ENCODE measurements at places on chromosomes 5 and 9.

DNA sequence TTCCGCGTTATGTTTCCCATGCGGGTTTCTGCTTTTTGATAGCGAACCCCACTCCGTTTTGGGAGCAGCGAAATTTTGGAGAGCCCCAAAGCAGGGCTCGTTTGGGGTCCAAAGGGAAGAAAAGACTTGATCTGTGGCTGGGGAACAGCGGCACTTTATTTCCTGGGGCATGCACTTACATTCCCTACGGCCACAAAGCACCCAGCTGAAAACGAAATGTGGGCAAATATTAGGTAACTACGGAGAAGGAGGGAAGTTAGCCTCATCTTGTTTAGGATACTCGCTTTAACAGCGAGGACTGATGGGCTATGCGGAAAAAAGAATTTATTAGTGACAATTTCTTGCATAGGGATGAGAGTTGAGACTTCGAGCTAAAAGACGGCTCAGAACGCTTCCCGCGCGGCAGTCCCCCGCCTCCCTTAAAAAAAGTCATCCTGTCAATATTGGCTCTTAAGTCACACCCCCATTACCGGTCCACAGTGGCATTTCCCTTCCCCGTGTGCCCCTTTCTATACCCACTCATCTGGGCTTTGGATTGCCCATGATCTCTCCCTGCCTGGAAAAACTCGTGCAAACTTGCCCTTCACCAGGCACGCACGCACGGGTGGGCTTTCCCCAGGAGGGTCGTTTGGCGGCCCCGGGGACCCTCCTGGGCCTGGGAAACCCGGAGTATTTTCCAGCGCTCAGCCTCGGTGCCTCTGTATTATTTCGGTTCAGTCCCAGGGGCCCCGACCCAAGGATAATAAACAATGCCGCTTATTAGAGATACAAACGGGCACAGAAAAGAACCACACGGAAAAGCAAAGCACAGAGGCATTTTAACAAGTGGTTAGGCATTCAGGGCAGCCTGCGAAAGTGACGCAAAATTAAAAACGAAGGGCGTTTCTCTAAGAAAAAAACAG is 35.8 kb upstream of the NFIB start:
- DNase-seq: no peak

DNA sequence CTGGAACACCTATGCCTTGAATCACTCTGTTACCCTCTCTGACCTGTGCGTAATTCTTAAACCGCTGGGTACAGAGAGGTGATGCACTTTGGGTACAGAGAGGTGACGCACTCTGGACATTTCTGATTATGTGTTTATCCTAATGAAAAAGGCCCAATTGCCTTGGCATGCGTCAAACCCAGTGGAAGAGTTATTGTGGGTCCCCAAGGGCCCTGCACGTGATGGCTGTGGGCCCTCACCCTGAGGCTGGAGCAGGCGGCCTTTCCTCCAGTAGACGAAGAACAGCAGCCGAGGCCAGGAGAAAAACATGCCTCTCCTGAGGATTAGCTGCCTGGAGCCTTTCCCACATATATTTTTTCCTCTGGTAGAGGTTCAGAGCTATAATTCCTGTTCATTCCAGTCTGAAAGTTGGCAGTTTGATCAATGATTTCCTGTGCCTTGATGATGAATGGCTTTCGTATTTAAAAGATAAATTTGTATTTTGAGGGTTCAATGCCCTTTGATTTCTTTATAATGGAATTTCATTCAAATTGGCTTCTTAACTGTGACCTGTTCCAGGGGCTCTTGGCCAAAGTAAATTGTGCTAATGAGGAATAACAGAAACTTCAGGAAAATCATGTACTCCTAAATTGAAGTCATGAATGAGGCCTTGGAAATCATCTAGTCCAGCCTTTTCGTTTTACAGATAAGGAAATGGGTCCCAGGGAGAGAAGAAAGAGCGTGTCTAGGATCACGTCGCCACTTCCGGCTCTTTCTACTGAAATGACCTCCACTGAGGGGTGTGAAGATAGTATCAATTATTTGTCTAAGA is 22.8 kb downstream of the ACER2 start:
- no peak for DNase-seq

DNA sequence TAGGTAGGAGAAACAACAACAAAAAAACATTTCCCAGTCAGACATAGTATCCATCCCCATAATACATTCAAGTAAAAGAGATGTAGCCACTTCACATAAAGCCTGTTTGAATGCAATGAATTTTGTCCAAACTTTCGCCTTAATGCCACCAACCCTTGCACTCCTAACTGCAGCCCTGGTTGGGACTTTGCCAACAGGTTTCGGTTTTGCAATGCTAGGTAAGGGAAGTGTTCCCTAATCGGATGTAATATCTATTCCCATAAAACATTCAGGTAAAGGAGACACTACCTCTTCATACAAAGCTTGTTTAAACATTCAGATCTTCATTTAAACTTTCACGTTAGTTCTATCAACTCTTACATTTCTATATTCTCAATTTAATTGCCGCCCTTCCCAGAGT is 336.1 kb downstream of the DRD1 start:
- no peak for DNase-seq

GRCh38 chr9:22921742-22922141 is 475.1 kb downstream of the DMRTA1 start:
- DNase-seq: no peak

DNA sequence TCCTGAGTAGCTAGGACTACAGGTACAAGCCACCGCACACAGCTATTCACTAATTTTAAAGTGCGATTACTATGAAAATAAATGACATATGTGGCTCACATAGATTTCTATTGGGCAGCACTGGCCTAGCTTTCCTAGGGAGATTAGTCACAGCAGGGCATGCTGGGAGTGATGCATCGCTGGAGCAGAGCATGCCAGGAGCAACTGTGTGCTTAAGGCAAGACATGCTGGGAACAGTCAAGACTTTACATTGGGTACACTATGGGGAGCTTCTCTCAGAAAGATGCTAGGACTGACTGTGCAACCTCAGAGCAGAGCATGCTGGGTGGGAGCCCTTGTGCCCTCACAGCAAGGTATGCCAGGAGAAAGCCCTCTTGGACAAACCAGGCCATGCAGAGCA is 9.3 kb downstream of the ST6GALNAC6 start:
- no peak for DNase-seq

GRCh38 chr9:69605406-69605805 is 66.8 kb downstream of the APBA1 start:
- DNase-seq: no peak

- no peak for DNase-seq
Observed at GRCh38 chr5:140635291-140636257, 2.6 kb upstream of the CD14 start.

DNA sequence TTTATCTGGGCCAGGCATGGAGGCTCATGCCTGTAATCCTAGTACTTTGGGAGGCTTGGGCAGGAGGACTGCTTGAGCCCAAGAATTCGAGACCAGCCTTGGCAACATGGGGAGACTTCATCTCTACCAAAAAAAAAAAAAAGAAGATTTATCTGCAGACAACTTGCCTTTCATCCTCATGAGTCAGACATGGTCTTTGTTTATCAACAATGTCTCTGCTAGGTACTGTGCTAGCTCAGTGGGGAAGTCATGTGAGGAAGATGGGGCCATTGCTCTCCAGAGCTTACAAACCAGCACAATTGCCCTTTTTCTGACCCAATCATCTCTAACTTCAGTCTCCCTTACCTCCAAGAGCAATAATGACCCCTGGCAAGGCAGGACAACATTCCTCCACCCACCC is 1.6 kb downstream of the URM1 start:
- no peak for DNase-seq

DNA sequence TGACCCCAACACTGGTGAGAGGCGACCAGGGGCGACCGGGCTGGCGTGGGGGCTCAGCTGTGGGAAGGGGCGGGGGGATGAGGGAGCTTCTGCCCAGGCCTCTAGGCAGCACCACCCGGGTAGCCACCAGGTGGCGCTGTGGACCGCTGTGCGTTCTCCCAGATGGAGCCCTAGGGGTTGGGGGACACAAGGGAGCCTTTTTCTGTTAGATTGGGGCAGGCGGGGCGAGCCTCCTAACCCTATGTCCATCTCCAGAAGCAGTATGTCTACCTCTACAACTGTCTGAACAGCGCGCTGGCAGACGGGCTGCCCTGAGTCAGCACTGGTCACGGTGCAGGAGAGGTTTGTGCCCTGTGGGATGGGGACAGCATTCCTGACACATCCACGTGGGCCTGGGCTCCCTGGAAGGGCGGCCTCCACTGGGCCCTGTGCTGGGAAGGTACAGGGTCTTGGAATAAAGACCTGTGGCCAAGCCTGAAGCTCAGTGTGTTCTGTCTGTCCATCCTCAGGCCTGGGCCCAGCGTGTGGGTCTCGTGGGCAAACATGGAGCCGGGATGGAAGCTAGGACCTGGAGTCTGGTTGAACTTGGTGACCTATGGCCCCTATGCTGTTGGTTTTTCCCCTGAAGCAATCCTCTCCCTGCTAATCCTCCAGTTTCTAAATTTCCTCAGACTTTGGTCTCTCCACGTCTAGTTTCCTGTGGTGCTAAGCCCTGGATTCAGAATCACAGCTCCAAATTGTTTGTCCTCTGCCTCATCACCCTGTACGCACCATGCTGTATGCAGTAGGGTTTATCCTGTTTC is 23.1 kb upstream of the SPTLC1 start:
- DNase-seq: no peak

- DNase-seq: no peak
Observed at GRCh38 chr9:99178912-99179872, 42.5 kb downstream of the ALG2 start.

DNA sequence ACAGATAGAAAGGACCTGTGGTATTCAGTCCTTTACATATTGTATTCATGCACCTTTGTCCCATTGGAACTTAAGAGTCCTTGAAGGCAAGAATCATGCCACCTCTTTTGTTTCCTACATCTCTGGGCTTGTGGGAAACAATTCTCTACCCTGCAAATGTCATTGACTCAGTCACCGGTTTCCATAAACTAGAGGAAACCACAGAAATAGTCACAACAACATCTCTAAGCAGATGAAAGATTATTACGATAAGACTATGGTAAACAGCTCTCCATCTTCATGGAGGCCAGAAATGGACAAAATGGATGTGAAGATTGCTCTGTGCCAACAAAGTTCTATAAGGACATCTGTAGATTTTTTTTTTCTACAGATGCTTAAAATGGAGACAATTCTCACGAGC is 165.5 kb downstream of the PIK3R1 start:
- no peak for DNase-seq

GRCh38 chr9:97176206-97176605 is 131.3 kb upstream of the CCDC180 start:
- DNase-seq: no peak

DNA sequence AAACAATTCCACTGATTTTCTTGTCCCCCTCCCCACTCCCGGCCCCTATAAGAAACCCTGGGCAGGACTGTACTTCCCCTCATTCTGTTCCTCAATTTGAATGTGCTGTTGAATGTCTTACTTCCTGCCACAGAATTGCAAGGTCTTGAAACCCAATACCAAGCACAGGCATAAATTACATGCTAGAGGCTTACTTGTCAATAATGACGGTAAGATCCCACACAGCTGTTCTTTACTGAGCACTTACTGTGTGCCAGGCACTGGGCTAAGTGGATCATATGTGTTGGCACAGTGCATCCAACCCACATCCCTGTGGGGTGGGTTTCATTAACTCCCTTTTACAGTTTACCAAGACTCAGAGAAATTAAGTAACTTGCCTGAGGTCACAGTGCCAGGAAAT is 63.4 kb downstream of the MVB12B start:
- DNase-seq: no peak

GRCh38 chr5:159639590-159639989 is 276.7 kb upstream of the ADRA1B start:
- no peak for DNase-seq

GRCh38 chr9:21322911-21323461 is 12.2 kb downstream of the KLHL9 start:
- no peak for DNase-seq

DNA sequence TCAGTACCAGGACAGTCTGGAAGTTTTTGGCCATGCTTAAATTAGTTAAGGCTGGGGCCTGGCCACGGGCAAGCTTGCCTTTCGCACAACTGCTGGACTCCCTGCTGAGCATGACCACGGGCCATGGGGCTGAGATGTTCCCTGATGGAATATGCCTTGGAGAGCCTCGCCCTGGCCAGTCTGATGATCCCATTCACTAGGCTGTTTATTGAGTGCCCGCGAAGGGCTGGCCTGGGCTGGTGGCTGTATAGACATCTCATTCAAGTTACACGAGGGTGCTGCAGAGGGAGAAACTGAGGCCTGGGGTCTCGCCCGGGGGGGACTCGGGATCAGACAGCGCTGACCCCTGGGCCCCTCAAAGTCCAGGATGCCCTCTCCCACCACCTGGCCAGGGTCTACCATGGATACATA is 7.8 kb upstream of the RXRA start:
- no peak for DNase-seq

- DNase-seq: no peak
Observed at GRCh38 chr5:126052791-126053190, 370.4 kb upstream of the GRAMD2B start.

- no peak for DNase-seq
Observed at GRCh38 chr5:135829179-135829578, 5.3 kb upstream of the SLC25A48 start.

- DNase-seq: no peak
Observed at GRCh38 chr9:116594547-116594946, 92.6 kb upstream of the TRIM32 start.

- no peak for DNase-seq
Observed at GRCh38 chr9:90301277-90301653, 341.4 kb downstream of the DIRAS2 start.

GRCh38 chr5:172528440-172528839 is 74.1 kb upstream of the SH3PXD2B start:
- no peak for DNase-seq

GRCh38 chr9:124392871-124393460 is 22.3 kb downstream of the PSMB7 start:
- no peak for DNase-seq

GRCh38 chr9:127980060-127980705 is 606 bp downstream of the EEIG1 start:
- no peak for DNase-seq
